Stimulated activated CD8-positive, alpha-beta memory T cell treated with anti-CD3 and anti-CD28 coated beads, Interleukin-4, amount 100 ng/mL, for 1 hour (primary cell): ENCODE measurements at places on chromosomes 6 and 20.
A peak's percentile ranks its signal among the peaks of the same experiment; 100 is the strongest.

DNA sequence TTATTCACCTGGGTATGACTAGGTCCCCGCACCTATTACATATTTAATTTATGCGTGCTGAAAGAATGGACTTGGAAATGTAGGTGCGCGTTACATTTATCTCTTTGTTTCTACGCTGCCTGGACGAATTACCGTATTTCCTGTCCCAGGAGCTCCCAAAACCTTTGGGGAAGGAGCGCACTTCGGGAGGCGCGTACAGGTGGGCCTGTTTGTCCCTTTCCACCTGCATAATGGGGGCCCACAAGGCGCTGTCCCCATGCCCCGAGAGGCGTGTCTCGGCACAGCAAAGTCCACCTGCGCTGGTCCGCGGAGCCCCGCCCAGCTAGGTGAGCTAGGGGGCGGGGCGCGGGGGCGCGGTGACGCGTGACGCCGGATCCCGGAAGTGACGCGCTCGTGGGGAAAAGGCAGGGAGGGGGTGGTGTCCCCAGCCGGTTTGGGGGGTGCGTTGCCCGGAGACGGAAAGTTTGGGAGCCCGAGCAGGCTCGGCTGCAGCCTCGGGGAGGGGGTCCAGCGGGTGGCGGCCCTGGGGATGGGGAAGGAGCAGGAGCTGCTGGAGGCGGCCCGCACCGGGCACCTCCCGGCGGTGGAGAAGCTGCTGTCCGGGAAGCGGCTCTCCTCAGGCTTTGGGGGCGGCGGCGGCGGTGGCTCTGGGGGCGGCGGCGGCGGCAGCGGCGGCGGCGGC lies at the start of gene ANKS1A:
Gene ANKS1A (plus strand): TSS at position 382 of the 682 bp plus-strand sequence. CDS start 148 bp downstream, at position 530.
- DNase-seq: peak; percentile 86

GRCh38 chr20:32971703-32972161 lies 32.5 kb downstream of the SUN5 start:
- DNase-seq: no peak

- DNase-seq: no peak
Measured at GRCh38 chr6:107740496-107741190, 83.5 kb downstream of the SCML4 start.

DNA sequence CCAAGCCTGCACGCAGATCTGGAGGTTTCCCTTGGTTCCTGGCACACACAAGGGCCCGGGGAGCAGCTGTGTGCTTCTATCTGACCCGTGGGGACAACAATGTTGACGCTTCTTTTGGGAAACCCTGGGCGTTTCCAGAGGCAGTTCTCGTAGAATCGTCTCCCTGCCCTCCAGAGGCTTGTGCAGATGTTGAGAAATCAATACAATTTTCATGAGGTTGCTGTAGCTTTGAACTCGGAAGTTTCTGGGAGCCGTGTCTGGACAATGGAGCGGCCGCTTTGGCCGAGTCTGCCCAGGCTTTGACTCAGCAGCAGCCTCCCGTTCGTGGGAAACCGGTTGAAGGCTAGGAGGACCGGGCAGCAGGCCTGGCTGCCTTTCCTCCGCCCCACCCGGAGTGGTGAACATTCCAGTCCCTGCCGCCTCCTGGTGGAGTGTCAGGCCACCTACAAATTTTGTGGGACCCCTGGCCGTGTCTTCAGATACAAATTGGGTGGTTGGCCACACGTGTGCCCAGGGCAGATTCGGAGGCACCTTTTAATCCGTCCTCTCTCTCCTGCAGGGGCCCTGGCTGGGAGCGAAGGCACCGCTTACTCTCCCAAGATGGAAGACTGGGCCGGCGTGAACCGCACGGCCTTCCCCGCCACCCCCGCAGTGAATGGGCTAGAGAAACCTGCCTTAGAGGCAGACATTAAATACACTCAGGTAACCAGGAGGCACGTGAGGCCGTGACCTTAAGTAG lies 2.7 kb downstream of the PAX1 start:
- DNase-seq: no peak

DNA sequence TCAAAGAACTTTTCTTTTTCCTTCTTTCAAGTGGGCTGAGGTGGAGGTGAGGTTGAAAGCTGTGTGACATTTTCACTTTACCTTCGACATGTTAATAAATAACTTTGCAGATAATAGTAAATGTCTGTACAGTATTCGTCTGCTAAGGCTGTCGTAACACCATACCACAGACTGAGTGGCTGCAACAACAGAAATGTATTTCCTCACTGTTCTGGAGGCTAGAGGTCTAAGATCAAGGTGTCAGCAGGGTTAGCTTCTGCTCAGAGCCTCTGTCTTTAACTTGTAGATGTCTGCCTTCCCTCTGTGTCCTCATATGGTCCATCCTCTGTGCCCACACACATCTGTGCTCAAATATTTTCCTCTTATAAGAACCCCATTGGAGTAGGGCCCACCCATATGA lies 14.9 kb downstream of the PHACTR2 start:
- no peak for DNase-seq

DNA sequence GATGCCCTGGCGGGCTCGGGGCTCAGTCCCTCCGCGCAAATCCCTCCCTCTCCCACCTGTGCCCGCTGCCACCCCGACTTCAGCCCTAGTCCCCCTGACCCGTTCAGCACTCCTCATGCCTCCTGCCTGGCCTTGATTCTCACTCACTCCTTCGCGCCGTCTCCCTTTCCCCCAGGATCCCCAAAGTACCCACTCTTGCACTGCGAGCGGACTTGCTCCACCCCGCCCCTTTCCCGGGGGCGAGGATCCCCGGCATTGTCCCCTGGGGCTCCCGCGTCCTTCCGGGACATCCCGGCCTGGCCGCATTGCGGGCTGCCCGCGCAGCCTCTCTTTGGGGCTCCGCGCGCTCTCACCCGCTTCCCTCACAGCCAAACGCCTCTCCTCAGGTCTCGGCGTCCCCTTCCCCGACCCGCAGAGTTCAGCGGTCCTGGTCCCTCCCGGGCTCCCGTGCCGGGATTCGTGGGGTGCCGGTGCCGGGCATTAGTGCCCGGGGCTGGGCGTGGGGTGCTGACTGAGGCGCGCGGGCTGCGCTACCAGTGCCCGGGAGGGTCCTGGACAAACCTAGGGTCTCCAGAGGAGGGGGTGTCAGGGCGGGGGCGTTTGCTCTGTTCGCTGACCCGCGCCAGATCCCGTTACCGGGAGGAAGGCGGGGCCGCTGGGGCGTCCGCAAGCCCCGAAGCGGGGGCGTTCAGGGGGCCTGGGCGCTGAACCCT lies 45.5 kb upstream of the SUPT3H start:
- no peak for DNase-seq

DNA sequence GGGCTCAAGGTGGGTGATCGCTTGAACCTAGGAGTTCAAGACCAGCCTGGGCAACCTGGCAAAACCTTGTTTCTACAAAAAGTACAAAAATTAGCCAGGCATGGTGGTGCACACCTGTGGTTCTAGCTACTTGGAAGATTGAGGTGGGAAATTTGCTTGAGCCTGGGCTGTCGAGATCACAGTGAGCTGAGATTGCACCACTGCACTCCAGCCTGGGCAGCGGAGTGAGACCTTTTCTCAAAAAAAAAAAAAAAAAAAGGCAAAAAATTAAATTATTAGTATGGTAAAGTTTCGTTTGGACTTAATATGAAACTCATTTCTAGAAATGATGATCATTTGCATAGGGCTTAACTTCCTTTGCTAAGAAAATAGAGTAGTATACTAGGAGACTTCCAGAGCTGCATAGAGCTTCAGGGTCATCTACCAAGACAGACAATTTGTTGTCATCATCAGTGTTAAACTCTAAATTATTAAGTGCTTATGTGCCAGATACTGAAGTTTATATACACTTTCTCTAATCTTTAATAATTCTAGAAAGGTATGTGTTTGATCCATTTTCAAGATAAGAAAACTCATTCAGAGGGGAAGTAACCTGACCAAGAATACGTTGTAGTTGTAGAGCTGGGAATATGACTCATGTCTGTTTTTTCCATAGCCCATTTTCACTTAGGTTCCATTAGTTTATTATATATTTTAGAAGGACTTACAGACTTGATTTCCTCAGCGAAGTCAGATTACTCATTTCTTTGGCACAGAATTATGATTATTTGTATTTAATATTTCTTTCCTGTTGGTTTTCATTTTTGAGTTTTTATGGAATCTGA lies 84.5 kb downstream of the SLC16A10 start:
- no peak for DNase-seq

DNA sequence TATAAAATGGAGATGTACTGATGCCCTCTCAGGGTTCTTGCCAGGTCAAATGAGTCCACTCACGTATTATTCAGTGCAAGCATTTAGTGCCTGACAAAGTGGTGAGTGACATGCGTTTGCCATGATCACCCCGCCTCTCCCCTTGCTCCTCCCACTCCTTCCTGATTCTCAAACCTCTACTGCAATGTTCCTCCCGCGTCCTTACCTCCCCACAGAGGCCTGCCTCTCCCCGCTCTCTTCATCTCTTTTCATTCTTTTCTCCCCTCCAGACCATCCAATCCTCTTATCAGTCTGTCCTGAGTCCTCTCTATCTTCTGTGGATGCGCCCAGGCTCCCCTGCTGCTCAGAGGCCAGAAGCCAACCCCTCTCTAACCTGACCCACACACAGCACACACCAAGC lies 40.7 kb downstream of the KCNK5 start:
- DNase-seq: no peak

- DNase-seq: no peak
Measured at GRCh38 chr6:44453146-44453545, 65.6 kb downstream of the CDC5L start.
